ENCODE measurements at places on chromosomes 6 and 20.

DNA sequence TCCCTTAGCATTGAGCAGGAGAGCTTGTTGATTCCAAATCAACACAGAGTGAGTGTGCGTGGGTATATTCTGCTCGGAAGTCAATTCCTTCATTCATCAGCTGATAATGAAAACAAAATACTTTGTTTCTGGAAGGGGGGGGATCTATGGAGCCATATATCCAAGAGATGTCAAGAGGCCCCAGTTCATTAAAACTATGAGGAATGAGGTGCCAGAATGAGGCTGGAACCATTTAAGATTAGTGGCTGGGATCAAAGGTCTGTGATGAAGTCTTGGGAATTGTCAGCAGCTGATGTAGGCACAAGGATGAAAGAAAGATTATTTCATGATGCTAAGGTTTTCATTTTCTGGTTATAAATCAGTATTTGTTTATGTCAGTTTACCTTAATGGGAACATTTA is 30.5 kb upstream of the PLEKHG1 start:
- no peak for DNase-seq
- peaks cover 32% of the 10 kb centered on the region for H3K27me3 ChIP-seq
- H3K4me1 ChIP-seq, result peaks cover 6% of the 10 kb centered on the region
- no peak overlapping the region for H3K27ac ChIP-seq

- no peak overlapping the region for H3K27ac ChIP-seq
- no peak overlapping the region for H3K4me3 ChIP-seq
- H3K36me3 ChIP-seq, result peaks cover 29% of the 10 kb centered on the region
- no peaks in the 10 kb centered on the region for H3K27me3 ChIP-seq
- DNase-seq, result peak; percentile 20
- no peaks in the 10 kb centered on the region for H3K4me1 ChIP-seq
These were observed 55.5 kb upstream of the MYO6 start for GRCh38 chr6:75693534-75693933.

DNA sequence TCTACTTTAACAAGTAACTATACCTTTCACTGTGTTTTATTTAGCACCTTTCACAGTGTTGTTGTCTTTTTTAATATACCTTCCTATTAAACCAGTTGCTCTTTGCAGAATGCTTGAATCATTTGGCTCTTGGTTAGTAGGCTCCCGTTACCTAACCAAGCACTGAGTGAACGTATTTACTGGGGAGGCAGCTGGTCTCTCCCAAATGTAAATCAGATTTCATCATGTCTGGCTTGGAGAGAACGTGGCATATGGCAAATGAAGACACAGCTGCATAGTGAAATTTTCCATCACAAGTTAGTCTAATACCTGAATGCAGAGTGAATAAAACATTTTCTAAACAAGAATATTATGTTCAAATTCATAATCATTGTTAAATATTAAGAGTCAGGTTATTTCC is 12.4 kb downstream of the HTR1E start:
- H3K27me3 ChIP-seq, result no peaks in the 10 kb centered on the region
- DNase-seq, result no peak
- no peak overlapping the region for H3K4me3 ChIP-seq
- H3K27ac ChIP-seq, result no peak overlapping the region

DNA sequence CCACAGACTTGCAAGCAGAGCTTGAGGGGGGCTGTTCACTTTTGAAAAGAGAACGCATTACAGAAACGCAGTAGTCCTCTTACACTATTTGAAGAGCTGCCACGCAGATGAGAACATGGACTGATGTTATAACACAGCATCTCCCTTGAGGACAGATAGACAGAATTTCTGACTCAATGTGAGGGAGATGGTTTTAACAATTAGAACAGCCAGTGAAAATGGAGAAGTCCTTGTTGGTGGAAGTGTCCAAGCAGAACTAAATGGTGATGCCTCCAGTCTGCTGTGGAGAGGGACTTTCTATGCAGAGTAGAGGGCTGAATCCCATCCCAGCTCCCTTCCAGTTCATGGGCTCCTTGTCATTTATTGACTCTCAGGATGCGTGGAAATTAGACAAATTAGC is 100.0 kb downstream of the RREB1 start:
- H3K4me1 ChIP-seq, result peaks cover 12% of the 10 kb centered on the region
- H3K27ac ChIP-seq, result no peak overlapping the region
- no peak overlapping the region for H3K4me3 ChIP-seq

DNA sequence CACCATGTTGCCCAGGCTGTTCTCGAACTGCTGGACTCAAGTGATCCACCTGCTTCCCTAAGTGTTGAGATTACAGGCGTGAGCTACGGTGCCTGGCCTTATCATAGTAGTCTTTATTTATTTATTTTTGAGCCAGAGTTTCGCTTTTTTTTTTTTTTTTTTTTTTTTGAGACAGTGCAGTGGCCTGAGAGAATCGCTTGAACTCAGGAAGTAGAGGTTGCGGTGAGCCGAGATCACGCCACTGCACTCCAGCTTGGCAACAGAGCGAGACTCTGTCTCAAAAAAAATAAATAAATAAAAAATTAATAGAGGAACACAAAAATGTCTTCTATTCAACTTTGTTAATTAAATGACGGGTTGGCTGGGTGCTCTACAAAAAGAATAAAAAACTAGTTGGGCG is 12.9 kb downstream of the MAPRE1 start:
- peaks cover 12% of the 10 kb centered on the region for H3K4me1 ChIP-seq
- H3K27me3 ChIP-seq, result no peaks in the 10 kb centered on the region
- H3K27ac ChIP-seq, result peak overlapping the region; percentile 67
- no peak for DNase-seq

GRCh38 chr6:98717322-98717877 is 117.0 kb upstream of the POU3F2 start:
- no peak for DNase-seq
- H3K4me1 ChIP-seq, result peaks cover 3% of the 10 kb centered on the region
- H3K27me3 ChIP-seq, result no peaks in the 10 kb centered on the region
- H3K27ac ChIP-seq, result no peak overlapping the region

GRCh38 chr20:57783196-57783595 is 73.4 kb upstream of the PMEPA1 start:
- H3K4me1 ChIP-seq, result peaks cover 1% of the 10 kb centered on the region
- DNase-seq, result no peak
- H3K36me3 ChIP-seq, result no peaks in the 10 kb centered on the region
- H3K4me3 ChIP-seq, result no peak overlapping the region
- H3K27me3 ChIP-seq, result peaks cover 32% of the 10 kb centered on the region
- H3K27ac ChIP-seq, result no peak overlapping the region

GRCh38 chr20:57025261-57025660 is 241.2 kb downstream of the BMP7 start:
- peak; percentile 41 for DNase-seq
- H3K27me3 ChIP-seq, result peaks cover 34% of the 10 kb centered on the region
- no peak overlapping the region for H3K27ac ChIP-seq
- no peaks in the 10 kb centered on the region for H3K36me3 ChIP-seq
- peaks cover 3% of the 10 kb centered on the region for H3K4me1 ChIP-seq

GRCh38 chr6:1657116-1657770 is 47.5 kb downstream of the FOXC1 start:
- DNase-seq, result no peak
- H3K27me3 ChIP-seq, result no peaks in the 10 kb centered on the region
- no peak overlapping the region for H3K27ac ChIP-seq
- H3K36me3 ChIP-seq, result no peaks in the 10 kb centered on the region
- H3K4me1 ChIP-seq, result peaks cover 8% of the 10 kb centered on the region

DNA sequence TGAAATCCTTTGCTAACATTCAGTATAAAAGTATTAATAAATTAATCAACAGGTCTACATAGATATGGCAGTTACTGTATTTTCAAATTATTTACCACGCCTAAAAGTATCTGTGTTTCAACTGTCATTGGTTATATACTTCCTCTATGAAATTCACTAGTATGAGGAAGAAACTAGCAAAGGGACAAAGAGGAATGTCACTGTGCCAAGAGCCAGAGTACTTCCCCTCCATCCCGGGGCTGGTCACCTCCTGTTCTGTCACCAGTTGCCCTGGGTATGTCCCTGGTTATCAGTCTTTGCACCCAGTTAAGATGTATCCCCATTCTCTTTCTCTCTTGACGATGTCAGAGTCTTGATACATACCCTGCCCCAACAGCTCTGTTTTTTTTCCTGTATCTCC is 476.8 kb upstream of the SOX4 start:
- H3K4me1 ChIP-seq, result no peaks in the 10 kb centered on the region
- H3K4me3 ChIP-seq, result no peak overlapping the region
- H3K27ac ChIP-seq, result no peak overlapping the region
- no peaks in the 10 kb centered on the region for H3K36me3 ChIP-seq
